ENCODE measurements at places on chromosomes 1 and 21.

GRCh38 chr1:164071288-164071687 is 487.7 kb upstream of the PBX1 start:
- DNase-seq, result no peak

DNA sequence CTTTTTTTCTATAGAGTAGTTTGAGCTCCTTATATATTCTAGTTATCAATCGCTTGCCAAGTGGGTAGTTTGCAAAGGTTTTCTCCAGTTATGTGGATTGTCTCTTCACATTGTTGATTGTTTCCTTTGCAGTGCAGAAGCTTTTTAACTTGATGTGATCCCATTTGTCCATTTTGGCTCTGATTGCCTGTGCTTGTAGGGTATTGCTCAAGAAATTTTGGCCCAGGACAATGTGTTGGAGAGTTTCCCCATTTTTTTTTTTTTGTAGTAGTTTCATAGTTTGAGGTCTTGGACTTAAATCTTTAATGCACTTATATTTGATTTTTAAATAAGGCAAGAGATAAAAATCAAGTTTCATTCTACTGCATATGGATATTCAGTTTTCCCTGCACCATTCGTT is 774.8 kb upstream of the ADAMTS5 start:
- DNase-seq, result no peak

DNA sequence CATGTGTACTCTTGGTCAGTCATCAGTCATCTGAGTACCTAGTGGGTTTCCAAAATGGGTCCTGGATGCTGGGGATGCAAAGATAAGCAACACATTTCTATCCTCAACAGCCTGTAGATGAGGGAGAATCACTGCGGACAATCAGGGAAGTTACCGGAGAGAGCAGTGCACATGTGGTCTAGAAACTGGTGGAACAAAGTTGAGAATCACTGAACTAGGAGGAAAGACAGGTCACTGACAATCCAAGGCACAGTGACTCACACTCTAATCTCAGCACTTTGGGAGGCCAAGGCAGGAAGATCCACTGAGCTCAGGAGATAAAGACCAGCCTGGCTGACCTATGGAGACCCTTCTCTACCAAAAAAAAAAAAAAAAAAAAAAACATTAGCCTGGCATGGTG is 31.4 kb upstream of the LGALS8 start:
- DNase-seq, result no peak

DNA sequence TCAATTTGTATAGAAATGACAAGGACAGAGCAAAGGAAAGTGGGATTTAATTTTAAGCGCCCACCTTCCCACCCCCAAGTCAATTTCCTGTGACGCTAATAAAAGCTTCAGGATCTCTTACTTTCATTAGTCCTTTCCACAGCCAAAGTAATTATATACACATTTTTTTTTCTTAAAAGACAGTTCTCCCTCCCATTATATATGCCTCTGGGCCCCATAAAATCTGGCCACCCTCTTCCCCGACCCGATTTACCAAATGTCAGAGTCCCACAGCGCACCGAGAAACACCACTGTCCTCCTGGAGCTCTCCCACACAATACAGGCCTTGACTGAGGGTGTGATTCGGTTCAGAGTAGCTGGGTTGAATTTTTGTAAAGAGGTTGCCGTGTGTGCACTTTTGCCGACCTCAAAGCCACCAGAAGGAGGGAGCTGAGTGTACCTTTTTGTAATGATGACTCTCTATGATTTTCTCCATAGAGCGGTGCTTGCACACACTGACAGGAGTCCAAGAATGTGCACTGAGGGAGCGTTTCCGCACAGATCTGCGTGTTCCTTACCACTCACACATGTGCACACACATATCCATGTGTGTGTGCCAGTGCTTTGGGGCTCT is 26.2 kb upstream of the IL10 start:
- DNase-seq, result no peak

- DNase-seq, result no peak
Observed at GRCh38 chr1:164685266-164686035, 126.5 kb downstream of the PBX1 start.

DNA sequence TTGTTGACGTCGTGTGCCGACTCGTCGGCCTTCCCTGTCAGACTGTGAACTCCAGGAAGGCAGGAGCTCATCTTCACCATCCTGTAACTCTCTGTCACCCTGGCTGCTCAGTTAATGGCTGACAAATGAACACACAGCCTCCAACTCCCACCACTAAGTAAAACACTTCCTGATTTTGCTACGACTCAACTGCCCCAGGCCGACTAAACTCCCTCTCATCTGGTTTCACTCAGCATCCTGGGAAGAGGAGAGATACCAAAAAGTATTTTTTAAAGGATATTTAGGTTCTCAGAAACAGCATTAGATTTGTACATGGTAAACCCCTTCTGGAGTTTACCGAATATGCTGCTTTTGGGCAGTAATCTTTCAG is 18.2 kb upstream of the LHX4 start:
- no peak for DNase-seq

- no peak for DNase-seq
Observed at GRCh38 chr1:79549201-79549600, 542.7 kb upstream of the ADGRL4 start.

GRCh38 chr1:160519642-160520435 is 3.2 kb downstream of the SLAMF6 start:
- no peak for DNase-seq

- DNase-seq, result no peak
Observed at GRCh38 chr1:22821027-22821426, 110.4 kb downstream of the EPHB2 start.

- DNase-seq, result no peak
Observed at GRCh38 chr1:54340878-54341277, 65.3 kb downstream of the SSBP3 start.

GRCh38 chr1:173478094-173478674 is 1.0 kb downstream of the PRDX6 start:
- DNase-seq, result no peak

- DNase-seq, result no peak
Observed at GRCh38 chr21:41622831-41623548, 115.0 kb upstream of the TMPRSS2 start.

GRCh38 chr1:195637539-195637938 is 970.7 kb downstream of the KCNT2 start:
- no peak for DNase-seq

DNA sequence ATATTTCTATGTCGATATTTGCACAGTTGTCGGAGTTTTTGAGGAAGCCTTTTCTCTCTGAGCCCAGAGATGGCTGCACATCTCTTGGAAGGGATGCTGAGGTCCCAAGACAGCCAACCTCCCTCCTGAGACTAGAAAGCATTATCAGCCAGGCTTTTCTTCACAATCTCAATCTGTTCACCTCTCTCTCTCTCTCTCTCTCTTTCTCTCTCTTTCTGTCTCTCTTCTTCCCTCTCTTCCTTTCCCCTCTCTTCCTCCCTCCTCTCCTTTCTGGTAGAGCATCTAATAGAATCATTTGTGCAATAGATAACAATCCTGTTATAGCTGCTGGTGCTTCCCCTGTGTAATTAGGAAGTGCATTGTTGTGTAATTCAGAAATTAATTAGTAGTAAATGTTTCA is 131.8 kb downstream of the CAPN8 start:
- DNase-seq, result no peak

GRCh38 chr1:28064064-28064463 is 24.3 kb downstream of the EYA3 start:
- no peak for DNase-seq

- no peak for DNase-seq
Observed at GRCh38 chr1:107993920-107994319, 28.9 kb upstream of the VAV3 start.

GRCh38 chr1:17113963-17114362 is 5.3 kb downstream of the PADI2 start:
- DNase-seq, result no peak

DNA sequence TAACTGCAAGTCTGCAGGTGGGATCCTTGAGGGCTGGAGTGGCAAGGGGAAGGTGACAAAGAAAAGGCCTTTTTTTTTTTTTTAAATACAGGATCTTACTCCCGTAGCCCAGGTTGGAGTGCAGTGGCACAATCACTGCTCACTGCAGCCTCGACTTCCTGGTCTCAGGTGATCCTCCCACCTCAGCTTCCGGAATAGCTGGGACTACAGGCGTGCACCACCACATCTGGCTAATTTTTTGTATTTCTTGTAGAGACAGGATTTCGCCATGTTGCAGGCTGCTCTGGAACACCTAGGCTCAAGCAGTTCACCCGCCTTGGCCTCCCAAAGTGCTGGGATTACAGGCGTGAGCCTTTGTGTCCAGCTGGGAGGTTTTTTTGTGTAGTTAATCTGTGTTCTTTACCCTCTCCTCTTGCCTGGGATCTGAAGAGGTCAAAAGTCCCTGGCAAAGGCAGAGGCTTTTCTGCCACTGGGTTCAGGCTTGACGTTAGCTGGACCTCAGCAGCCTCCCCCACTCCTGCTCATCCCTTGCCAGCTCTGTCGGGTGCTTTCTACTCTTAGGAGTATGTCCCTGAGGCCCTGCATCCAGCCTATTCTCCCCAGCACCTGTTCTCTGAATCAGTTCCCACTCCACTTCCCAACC is 5.2 kb downstream of the IL6R start:
- DNase-seq, result no peak

DNA sequence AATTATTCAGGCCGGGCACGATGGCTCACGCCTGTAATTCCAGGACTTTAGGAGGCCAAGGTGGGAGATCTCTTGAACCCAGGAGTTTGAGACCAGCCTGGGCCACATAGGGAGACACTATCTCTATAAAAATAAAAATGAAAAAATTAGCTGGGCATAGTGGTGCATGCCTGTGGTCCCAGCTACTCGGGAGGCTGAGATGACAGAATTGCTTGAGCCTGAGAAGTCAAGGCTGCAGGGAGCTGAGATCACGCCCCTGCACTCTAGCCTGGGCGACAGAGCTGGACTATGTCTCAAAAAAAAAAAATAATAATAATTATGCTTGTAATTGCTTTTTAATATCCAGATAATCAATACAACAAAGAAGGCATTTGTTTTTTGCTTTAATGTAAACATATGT is 91.3 kb downstream of the RIPK4 start:
- no peak for DNase-seq

DNA sequence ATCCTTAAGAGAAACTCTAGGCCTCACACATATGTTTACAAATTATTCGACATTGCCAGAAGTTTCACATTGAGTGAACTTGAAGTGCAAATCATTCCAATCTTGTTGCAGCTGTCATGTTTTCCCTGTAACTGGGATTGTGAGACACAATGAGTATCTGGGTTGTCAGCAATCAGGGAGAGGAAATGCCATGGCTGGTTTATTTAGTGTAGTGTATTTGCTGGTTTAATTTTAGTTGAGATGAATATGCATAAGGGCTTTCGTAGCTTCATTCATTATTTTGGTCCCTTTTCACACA is 54.2 kb upstream of the USP1 start:
- DNase-seq, result no peak

GRCh38 chr1:27563591-27564471 is 40.1 kb downstream of the AHDC1 start:
- no peak for DNase-seq

- no peak for DNase-seq
Observed at GRCh38 chr1:68454534-68454933, 4.8 kb upstream of the RPE65 start.

DNA sequence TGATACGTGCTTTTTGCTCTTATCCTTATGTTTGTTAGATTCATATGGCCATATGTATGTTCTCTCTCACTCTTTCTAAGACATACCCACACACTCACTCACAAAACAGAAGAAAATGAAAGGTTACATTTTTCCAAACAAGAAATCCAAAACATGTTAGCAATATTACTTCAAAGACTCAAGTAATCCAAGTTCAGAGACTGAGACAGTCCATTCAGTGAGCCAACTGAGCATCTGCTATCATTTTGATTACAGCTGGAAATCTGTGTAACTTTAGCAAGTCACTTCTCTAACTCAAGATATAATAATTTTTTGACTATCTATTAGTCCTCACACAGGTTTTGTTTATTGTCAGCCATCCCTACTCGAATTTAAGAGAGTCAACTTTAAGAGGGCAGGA is 218.9 kb downstream of the LHX8 start:
- no peak for DNase-seq

GRCh38 chr1:201538612-201539551 is at the start of gene NAV1:
Gene NAV1 (plus strand): TSS chr1:201539127. CDS start chr1:201622885, 83,758 bp downstream.
- no peak for DNase-seq

DNA sequence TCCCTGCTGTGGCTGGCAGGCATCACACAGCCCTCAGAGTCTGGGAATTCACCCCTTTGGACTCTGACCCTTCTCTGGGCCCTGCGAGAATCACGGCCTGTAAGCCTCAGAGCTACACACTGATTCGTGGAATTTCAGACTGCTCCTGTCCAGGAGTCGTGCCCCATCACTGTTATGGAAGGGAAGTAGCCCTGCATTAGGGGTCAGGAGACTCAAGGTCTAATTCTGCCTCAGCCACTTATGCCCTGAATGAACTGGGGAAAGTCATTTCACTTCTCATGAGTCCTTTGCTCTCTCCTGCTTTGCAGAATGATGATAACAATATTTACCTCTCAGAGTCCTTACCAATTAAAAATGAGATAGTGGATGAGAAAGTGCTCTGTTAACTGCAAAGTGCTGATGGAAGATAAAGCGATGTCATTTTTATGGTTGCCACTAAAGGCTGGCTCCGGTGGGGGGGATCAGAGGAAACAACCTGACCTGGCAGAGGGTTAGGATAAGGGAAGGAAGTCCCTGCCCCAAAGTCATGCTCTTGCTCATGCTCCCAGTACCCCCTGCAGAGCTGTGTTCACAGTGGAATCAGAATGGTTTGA is 148.6 kb upstream of the CD34 start:
- no peak for DNase-seq

GRCh38 chr1:12601700-12602658 is 16.0 kb downstream of the DHRS3 start:
- no peak for DNase-seq

- peak; percentile 25 for DNase-seq
Observed at GRCh38 chr21:33362044-33362555, 37.3 kb downstream of the IFNAR1 start.

- DNase-seq, result no peak
Observed at GRCh38 chr1:244325056-244325758, 126.5 kb downstream of the ADSS2 start.

DNA sequence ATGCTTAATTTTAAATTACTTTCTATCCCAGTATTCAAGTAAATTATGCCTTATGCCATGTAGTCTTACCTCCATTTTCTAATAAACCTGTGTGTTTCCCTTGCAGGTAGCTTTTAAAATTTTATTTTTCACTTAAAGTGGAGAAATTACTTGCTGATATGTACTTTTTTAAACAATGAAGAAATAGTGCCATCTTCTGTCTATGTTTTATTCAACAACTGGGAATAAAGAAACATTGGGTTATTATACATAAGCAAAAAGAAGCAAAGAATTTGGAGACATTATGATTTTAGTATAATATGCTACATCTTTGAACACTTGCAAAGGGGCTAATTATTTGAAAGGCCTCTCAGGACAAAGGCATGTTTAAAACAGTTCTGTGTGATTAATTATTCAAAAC is 1912.9 kb downstream of the MRPL39 start:
- DNase-seq, result no peak

Measured in activated CD8-positive, alpha-beta memory T cell treated with anti-CD3 and anti-CD28 coated beads for 4 hours (primary cell).